ENCODE measurements at places on chromosomes 4 and X. TPM values are rescaled to one million over a fixed set of nuclear protein-coding genes. Genes with fewer than 3 reads are reported as not detected.

DNA sequence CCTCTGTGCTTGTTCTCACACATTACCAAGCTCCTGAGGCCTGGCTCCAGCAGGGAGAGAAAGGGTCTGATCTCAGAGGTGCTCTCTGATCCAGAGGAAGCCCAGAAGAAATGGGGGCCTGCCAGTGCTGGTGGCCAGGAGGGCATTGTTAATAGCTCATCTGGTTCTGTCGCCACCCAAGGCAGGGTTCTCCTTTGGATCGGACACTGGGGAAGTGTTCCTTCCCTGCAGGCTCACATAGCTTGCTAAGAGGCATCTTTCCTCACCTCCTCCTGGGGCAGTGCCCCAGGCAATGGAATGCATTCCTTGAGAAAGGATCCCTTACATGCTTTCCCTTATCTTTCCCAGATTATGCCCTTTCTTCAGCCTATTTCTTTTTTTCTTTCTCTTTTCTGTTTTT lies 53.8 kb downstream of the RBM47 start:
- no peak for DNase-seq

DNA sequence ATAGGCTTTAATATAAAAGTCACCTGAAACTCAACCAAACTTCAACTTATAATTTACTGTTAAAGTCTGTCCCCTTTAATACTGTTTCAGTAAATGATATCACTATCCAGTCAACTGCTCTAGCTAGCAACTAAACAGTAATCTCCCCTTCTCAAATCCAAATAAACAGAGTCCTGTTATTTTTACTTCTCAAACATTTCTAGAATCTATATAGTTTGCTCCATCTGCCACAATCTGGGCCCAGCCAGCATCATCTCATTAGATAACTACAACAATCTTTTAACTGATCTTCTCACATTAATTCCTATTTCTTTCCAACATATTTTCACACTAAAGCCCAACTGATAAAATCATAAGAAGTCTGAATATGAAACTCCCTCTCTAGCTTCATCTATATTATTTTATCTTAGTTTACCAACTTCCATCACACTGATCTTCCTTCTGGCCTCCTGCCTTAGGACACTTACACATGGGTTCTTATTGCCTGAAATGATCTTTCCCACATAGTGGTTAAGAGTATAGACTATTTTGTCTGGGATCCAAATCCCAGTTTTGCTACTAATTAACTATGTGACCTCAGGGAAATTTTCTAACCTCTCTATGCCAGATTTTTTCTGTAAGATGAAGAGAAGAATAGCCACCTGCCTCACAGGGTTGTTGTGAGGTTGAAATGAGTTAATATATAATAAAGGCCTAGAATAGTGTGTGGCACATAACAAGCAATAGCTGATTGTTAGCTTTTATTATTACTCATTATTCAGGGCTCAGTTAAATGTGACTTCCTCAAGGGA lies 18.6 kb downstream of the TBCK start:
- no peak for DNase-seq

DNA sequence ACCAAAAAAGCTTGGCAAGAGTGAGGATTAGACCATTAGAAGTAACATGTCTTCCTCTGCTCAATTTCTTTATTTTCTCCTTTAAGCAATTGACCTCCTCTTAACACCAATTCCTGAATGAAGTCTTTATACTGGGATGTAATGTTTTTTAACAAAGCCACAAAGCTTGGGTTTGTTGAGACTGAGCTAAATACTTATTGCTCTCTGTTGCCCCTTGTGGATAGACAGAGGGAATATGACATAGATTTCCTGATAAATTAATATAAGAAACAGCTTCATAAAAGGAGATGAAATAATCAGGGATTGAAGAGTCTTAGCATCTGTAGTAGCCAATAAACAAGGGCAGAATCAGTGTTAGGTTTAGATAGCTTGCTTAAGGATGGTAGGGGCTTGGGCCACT lies 57.6 kb downstream of the CCDC160 start:
- no peak for DNase-seq

The ADAD1 gene
- total RNA-seq = 0.45 TPM

The SH3TC1 gene
- total RNA-seq = 14.0 TPM

- no peak for DNase-seq
Measured at GRCh38 chr4:3387154-3387942, 54.4 kb upstream of the HGFAC start.

GRCh38 chr4:137749466-137749865 lies 217.2 kb upstream of the PCDH18 start:
- DNase-seq = no peak

GRCh38 chrX:19137067-19137466 lies 14.8 kb upstream of the ADGRG2 start:
- DNase-seq = no peak

The PCDH18 gene
- total RNA-seq = 17.5 TPM

The BEX5 gene
- total RNA-seq = 19.4 TPM

DNA sequence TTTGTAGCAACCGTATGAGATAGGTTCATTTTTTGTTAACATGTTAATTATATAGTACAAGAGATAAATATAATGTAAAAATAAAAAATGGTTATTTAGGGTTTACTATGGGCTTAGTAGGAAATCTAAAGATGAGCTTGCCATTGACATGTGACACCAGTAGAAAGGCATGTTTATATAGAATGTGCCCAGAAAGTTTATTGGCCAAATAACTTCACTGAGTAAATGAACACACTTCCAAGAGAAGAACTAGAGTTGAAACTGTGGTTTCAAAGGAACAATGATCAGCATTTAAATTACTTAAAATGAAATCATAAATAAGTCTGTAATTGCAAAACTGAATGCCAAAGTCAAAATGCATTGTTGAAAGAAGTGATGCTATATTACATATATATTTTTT lies 503.3 kb downstream of the STPG2 start:
- no peak for DNase-seq

The HSFX4 gene
- total RNA-seq = not detected

- no peak for DNase-seq
Measured at GRCh38 chrX:4314586-4314985, 601.1 kb upstream of the PRKX start.

The TIMP1 gene
- total RNA-seq = 46.5 TPM

DNA sequence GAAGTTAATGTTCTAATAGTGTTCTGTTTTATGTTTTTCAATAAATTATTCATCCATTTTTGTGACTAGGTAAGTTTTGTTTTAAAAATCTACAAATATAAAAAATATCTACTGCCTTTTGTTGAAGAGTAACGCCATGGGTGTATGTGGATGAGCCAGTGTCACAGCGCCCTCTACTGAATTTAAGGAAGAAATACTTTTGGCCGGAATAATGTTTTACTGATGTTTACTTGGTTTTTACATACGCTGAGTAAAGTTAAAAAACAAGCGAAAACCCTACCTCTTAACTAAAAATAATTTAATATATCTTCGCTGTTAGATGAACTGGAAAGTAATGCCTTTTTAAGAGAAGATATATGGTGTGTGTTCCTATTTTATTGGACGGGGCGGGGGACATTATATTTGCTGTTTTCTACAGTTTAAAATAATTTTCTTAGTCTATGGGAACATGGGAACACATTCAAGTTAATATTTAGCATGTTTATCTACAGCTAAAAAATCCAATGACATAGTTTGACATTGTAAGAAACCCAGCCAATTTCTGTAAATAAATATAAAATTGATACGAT lies 86.1 kb downstream of the CPE start:
- DNase-seq = peak; percentile 15

The CFAP47 gene
- total RNA-seq = 8.8 TPM

DNA sequence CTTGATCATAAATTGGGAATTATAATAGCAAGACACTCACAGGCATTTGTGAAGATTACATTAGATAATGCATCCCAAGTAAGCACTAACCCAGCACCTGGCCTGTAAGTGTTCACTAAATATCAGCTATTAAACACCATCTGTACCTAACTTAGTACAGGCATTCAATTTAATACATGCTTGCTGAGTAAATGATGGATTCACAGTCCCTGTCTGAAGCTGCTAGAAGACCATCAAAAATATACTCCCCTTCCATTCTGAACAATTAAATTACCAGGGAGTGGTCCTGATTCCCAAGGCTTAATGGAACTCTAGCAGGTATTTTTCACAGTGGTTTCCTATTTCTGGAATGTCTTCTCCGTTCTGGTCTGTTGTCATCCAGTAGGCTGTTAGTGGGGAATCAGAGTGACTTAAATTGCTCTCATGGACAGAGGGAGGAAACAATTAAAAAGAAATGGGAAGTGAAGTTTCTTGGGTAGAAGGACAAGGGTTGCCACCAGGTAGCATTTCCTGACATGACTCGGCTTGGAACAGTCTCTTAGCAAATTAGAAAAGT lies 233.9 kb downstream of the PTTG2 start:
- no peak for DNase-seq

The PLAC8 gene
- 0.44 TPM for total RNA-seq

- no peak for DNase-seq
Measured at GRCh38 chrX:147917700-147918695, 6.3 kb downstream of the FMR1 start.

The ENPP6 gene
- not detected for total RNA-seq

The NR3C2 gene
- total RNA-seq = 51.6 TPM

DNA sequence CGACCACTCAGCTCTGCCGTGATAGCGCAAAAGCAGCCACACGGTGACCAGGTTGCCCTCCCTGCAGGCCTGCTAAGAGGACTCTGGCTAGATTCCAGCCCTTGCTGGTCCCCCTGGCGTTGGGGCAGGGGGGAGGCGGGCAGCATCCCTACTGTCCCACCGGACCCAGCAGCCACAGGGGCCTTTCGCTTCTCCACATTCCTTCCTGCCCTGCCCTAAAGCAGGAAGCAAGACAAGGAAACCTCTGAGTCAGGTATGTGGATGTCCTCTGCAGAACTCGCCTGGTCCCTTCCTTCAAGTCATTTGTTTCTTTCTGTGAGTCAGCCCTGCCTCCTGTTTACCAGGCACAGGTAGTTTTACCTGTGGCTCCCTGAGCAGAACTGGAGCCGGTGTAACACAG lies 60.2 kb upstream of the CLDN34 start:
- no peak for DNase-seq

The FGF5 gene
- not detected for total RNA-seq

GRCh38 chrX:13652287-13652793 lies 601 bp upstream of the TCEANC start:
- no peak for DNase-seq

The PABPC5 gene
- 3.8 TPM for total RNA-seq

The ZC4H2 gene
- total RNA-seq = 12.1 TPM

Data from thyroid gland (tissue), 4 donors.